ENCODE measurements at places on chromosomes 5 and 9. TPM values are rescaled to one million over a fixed set of nuclear protein-coding genes. Genes with fewer than 3 reads are reported as not detected.

FBN2 gene
- 49.0 TPM for total RNA-seq

CACNA1B gene
- total RNA-seq = not detected

GRCh38 chr9:89418882-89419640 lies 78.9 kb downstream of the SEMA4D start:
- no peak for DNase-seq

DNA sequence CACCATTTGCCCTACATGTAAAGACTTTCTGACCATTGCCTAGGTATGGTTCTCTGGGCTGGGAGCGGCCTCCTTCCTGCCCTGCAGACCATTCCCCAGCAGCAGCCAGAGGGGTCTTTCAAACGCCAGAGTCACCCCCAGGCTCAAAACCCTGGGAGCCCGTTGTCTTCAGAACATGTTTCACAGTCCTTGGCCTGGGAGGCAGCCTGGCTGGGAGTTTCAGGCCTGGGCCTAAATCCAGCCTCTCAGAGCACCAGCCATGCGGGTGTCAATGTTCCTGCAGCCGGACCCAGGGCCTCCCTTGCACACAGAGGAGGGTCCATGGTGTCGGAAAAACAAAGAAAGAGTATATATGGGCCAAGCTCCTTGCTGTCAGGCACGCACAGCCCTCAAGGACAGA lies 145.2 kb upstream of the FOXD4L5 start:
- DNase-seq = no peak

LVRN gene
- 0.38 TPM for total RNA-seq

PCDHGA9 gene
- total RNA-seq = 1.5 TPM

GRCh38 chr5:113487781-113488644 lies at the start of gene MCC:
Gene MCC (minus strand): TSS chr5:113488453.
- DNase-seq = peak; percentile 78

GRCh38 chr9:20786807-20787206 lies 102.7 kb downstream of the FOCAD start:
- DNase-seq = no peak

TMC1 gene
- 1.0 TPM for total RNA-seq

RORB gene
- under 0.01 TPM for total RNA-seq

PRR7 gene
- total RNA-seq = 5.0 TPM

MCC gene
- total RNA-seq = 47.4 TPM

All from bronchial epithelial cell (primary cell).